NCI-H345 (cell line): ENCODE measurements at places on chromosomes 11 and 22.
A peak's percentile ranks its signal among the peaks of the same experiment; 100 is the strongest.

DNA sequence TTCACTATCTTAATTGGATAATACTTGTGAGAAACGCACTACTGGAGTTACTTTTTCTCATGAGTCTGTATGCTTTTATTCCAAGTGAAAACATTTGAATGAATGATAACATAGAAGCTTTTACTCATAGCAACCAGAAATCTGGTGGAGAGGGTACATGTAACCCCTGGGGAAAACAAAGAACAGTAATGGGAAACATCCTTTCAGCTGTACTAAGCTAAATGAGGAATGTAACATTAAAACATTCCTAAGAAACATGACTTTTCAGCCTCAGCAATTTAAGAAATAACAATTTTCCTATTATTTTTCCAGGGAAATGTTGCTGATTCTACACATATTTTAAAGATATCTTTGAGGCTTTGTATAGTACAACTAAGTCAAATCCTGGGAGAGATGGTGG is 97.2 kb upstream of the CEP126 start:
- no peak for DNase-seq

- DNase-seq: no peak
Observed at GRCh38 chr11:114886644-114887265, 208.4 kb downstream of the NXPE2 start.

GRCh38 chr22:16932577-16932976 is 75.4 kb downstream of the GAB4 start:
- no peak for DNase-seq

GRCh38 chr11:22668005-22668796 is 1.8 kb downstream of the GAS2 start:
- no peak for DNase-seq

GRCh38 chr11:116357784-116358544 is 414.8 kb downstream of the BUD13 start:
- no peak for DNase-seq

DNA sequence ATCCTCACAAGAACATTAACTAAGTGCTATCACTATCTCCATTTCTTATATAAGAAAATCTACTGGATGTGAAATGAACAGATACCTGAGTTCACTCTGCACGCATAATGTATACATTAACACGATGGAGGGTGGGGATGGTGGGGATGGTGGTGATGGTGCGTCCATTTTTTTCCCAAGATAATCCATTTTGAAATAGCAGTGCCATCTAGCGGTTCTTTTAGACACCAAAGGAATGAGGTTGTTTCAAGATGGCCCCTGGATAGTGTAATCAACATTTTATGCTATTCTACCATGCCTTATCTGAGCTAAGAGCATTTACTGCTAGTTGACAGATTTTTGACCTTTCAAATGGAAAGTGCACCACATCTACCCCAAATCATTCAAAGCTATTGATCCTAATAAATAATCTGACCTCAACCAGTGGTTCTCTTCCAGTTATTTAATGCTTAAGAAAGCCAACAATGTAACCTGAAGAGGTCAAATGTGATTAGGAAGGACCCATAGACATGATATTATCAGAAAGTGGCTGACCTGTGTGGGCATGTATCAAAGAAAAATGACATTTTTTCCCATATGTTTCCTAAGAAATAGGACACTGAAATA is 714.7 kb upstream of the TENM4 start:
- peak; percentile 9 for DNase-seq

DNA sequence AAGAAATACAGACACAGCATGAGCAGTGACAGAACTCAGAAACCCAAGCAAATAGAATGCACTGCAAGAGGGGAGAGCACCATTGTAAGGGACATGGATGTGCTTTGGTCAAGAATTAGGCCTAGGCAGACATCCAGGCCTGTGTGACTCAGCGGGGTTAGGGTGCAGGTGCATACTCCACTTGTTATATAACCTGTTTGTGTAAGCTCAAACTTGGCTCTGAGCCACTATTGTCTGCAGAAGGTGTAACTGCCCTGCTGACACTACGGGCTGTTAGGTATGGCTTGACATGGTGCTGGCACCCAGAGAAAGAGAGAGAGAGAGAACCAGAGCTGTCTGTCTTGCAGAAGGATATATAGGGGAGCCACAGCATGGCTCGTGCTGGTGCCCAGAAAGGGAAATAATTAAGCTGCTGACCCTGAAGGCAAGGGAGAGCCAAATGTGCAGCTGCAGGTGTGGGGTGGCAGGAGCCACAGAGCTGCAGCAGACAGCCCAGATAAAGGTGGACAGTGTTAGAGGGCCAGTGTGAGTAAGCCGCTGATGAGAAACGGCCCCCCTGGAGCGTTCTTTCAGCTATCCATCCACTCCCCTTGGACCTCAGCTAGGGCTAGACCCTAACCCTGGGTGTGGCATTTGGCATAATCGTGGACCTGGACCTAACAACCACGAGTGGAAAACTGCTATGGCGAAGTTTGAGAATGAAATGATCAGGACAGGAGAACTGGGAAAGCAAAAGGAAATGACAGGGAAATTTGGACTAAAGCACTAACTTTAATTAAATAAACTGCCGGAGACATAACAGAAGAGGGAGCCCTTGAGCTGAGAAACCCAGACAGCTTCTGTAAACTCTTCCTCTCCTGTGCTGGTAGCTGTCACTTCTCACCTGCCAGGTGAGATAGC is 253.0 kb upstream of the CCDC179 start:
- peak; percentile 84 for DNase-seq

DNA sequence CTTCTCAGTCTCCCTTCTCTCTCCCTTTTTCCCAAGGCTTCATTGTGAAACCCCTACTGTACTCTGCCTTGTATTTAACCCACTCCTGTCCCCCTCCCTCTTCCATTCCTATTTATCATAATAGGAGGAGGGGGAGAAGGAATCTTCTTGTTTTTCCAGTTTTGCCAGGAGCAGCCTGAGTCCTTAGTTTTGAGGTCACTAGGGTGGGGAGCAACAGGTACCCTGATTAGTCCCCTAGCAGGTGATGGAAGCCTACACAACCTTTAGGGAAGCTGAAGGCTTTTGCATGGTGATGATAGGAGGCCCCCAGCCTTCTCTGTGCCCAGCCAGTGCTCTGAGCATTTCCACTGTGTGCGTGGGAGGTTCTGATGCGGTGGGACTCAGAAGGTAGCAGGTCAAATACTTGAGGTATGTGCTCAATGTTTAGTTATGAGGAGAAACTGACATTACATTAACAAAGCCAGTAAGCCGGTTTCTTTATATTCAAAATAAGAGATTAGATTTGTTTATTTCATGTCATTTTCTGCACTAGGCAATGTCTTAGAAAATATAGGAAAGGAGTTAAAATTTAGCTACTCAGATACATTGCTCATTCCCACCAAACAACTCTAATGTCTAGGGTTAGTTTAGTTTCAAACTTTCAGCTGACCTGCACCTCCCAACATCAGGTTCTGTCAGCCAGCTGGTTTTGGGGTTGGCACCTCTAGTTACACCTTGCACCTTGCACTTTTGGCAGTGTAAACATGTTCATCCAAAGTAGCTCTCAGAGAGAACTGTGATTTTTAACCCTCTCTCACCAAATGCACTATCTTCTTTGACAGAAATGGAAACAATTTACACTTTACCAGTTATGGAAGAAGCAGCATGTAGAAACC is 26.0 kb downstream of the PARVA start:
- DNase-seq: no peak

DNA sequence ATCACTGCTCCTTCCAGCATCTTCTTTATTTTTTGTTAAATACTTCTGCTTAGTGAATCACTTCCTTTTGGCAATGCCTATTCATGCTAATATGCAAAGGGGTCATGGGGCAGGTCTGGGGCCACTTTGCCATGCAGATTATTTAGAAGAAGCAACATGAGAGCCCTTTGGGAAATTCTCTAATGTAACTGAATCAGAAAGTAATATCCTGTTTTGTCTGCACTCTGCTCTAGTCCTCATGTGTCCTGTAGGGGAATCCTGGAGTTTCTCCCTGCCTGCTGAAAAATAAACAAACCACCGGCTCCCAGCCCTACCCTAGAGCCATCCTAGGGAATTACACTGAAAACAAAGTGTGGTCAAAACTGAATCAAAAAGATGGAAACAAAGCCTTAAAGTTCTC is 176.5 kb upstream of the POU2AF2 start:
- no peak for DNase-seq

GRCh38 chr11:113376156-113376555 is 11.4 kb upstream of the ANKK1 start:
- no peak for DNase-seq

DNA sequence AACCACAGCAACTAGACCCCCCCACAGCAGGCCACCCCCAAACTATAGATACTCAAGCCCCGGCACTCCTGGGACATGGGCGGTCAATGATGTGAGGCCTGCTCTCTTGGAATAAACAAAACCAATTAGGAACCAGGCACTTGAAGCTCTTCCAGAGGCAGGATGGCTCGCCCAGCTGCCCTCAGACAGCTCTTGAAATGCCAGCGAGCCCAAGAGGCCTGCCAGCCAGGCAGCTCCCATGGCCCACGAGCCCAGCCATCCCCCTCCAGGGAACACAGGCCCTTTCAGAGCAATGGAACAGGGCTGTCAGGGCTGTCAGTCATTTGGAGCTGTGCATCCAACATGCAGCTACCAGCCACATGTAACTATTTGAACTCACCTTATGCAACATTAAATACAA is 34.0 kb upstream of the TFIP11 start:
- no peak for DNase-seq

DNA sequence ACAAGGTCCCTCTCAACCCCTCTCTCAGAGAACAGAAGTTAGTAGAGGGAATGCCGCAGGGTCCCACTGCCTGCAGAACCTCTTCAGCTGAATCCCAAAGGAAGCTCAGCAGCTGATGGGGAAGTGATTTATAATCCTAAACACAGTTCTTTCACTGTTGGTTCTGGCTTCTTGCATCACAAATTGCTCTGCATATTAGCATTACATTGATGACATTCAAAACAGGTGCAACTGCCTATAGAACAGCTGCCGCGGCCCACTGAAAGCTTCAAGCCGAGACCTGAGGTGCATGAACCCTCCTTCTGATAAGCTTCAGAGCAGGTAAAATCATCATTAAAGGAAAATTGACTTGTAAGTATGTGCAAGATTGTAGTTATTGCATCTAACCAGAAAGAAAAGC is 75.2 kb upstream of the KIRREL3 start:
- peak; percentile 41 for DNase-seq

- no peak for DNase-seq
Observed at GRCh38 chr22:18955696-18956095, 19.6 kb upstream of the PRODH start.

GRCh38 chr22:35231585-35232084 is 25.7 kb upstream of the HMGXB4 start:
- DNase-seq: peak; percentile 62

GRCh38 chr22:29152045-29152953 is 53.4 kb upstream of the EMID1 start:
- DNase-seq: no peak

DNA sequence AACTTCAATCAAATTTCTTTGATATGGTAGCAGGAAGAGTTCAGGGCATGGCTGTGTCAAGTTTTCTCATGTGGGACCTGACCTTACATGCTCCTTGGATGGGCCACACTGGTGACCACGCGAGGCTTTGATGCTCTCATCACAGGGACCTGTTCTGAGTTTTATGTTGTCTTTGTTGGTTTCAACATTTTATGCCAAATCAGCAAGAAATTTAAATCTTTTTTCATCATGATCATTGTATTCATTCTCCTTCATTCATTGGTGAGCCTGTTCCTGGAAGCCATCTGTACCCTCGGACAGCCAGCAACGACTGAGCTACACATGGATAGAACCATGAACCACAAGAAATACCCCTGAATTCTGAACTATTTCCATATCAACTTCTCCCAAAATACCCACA is 10.5 kb upstream of the NFAM1 start:
- DNase-seq: no peak

- DNase-seq: peak; percentile 27
Observed at GRCh38 chr22:36194971-36195370, 6.6 kb downstream of the APOL4 start.
